Inflammatory macrophage treated with lipopolysaccharide for 1 hour (primary cell): ENCODE measurements at places on chromosomes 1 and 21.

DNA sequence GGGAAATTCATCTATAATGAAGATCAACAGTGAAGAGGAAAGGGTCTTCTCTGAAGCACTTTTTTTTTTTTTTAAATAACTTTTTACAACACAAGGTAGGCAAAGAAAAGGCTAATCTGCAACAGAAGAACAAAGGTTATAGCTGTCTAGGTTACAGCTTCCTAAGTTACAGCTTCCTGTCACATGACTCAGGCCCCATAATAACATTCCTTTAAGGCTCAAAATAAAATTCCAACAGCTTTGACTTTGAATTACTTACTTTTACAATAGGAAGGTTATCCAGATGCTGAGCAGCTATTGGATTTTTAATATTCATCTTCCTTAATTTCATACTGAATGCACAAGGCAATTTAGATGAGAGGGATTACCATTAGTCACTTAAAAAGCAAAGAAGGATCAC, 40.4 kb upstream of the TMEM61 start:
- DNase-seq: no peak

DNA sequence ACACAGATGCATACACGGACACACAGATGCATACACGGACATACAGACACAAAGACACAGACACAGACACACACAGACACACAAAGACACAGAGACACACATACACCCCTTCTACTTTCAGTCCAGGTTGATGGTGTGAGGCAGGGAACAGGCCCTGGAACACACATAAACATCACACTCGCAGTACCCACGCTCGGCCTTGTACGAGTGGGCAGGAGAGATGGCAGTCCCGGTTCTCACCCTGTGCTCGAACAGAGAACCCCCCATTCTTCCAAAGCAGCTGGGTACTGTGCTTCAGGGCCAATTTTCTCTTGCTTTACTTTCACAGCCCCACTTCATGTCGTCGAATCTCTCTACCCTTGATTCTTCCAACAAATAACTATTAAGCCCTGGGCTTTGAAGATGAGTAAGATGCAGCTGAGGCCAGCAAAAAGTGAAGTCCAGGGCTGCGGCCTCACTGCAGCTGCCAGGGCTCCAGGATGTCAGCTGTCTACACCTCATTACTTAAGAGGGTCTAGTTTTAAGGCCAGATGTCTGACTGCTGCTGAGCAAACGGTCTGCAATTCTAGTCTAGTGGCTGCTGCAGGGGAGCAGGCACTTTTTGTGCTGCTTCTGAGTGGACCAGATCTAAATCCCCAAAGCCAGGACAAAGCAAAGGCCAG, 90.1 kb downstream of the PGBD5 start:
- DNase-seq: no peak

DNA sequence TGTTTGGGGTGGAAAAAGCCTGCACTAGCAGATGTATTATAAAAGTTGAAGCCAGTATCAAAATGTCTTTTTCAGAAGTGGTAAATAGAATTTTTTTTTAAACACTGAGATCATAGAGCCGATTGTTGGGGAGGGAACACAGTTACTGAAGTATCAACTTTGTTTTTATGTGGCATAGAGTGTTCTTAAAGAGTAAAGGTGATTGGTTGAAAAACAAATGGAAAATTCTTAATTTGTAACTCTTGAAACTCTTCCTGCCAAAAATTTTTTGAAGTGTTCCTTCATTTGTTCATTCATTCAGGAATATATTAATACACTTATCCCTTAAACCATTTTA, 83.3 kb downstream of the DISP1 start:
- no peak for DNase-seq

DNA sequence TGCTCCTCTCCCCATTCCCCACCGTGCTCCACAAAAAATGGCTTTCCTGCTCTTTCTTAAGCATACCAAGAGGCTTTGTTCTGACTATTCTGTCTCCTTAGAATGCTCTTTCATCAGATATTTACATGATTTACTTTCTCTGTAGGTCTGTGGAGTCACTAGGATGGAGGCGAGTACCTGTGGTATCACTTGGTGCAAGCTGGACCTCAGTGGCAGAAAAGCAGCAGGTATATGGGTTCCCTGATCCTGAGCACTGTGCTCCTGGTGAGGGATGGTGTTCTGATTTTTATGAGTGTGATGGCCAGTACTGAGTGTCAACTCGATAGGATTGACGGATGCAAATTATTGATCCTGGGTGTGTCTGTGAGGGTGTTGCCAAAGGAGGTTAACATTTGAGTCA, 10.0 kb downstream of the C1orf87 start:
- DNase-seq: no peak

GRCh38 chr1:4614371-4615137, 39.9 kb upstream of the AJAP1 start:
- DNase-seq: no peak

- no peak for DNase-seq
Measured at GRCh38 chr1:220144051-220144450, 50.1 kb downstream of the IARS2 start.

DNA sequence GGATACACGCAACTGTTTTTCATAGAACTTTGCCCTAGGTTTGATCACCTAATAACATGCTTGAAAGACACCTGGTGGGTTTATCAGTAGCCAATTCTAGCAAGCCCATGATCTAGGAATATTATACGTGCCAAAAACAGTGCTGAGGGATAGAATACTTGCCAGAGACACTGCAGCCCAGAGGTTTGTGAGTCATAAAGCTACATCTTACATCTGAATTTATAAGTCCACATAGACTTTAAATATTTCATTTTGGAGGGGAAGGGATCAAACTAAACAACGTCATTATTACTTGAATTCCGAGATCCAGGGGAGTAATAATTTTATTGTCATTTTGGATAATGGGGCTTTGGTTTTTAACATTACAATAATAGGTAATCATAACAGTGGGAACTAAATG, 31.7 kb downstream of the RGL1 start:
- DNase-seq: no peak

DNA sequence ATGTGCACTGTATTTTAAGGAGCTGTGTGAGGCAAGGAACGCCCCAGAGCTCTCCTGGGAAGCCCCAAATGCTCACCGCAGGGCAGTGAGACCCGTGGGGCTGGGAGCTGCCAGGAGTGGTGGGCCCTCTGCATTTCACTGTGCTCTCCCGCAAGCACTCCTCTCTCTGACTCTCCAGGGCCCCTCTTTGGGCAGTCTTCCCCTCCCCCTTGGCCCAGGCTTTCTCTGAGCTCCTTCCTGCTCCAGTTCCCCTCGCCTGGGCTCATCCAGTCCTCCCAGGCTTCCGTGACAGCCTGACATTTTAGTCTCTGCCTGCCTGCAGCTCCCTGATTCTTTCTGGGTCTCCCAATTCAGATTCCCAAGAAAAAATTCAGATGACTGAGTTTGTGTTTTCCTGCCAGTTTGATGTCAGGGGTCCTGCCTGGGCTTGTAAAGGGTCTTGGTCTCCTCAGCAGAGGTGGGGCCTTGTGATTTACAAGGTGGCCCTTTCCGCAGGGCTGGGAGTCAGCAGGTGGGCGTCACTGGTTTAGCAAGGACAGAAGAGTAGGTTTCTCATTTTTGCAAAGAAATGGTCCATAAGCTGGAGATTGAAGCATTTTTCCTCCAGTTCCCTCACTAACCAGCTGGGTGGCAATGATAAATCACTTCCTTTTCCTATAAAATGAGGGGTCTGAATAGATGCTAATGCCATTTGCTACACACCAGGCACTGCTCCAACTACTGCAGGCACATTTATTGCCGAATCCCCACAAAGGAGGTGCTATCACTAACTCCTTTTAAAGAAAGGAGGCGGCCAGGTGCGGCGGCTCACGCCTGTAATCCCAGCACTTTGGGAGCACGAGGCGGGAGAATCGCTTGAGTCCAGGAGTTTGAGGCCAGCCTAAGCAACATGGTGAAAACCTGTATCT, 1.9 kb upstream of the CA6 start:
- DNase-seq: no peak

- no peak for DNase-seq
Measured at GRCh38 chr1:101188331-101188730, 48.5 kb upstream of the S1PR1 start.

- no peak for DNase-seq
Measured at GRCh38 chr1:109654519-109654918, 1.4 kb upstream of the GSTM4 start.

DNA sequence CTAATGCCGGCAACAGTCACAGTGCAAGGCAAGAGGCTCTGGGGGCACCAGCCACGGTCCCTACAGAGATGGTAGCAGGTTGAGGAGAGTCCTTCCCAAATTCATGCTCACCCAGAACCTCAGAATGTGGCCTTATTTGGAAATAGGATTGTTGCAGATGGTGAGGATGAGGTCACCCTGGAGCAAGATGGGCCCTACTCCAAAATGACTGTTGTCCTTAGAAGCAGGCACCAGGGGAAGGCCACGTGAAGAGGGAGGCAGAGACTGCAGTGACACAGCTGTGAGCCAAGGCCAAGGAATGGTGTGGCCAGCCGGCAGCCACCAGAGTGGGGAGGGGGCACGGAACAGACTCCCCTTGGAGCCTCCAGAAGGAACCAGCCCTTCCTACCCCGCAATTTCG, 70.8 kb upstream of the CLDN14 start:
- peak; percentile 17 for DNase-seq

DNA sequence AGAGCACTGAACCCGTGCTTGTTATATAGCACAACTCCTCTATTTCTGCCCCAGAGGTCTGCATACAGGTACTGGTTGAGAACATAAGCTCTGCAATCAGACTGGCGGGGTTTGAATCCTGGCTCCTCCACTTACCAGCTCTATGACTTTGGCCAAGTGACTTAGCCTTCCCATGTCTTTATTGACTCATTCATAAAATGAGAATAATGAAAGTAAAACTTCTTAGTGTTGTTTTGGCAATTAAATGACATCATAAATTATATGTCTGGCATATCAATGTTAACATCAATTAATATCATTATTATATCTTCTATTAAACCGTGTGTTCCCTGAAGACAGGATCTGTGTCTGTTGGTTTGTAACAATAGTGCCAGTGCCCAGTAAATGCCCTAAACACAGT, 4.3 kb downstream of the INKA2 start:
- no peak for DNase-seq
